Colonic mucosa (tissue), 4 donors: ENCODE measurements at places on chromosomes 6 and 20. TPM values are rescaled to one million over a fixed set of nuclear protein-coding genes. Genes with fewer than 3 reads are reported as not detected.

- no peaks in the 10 kb centered on the region for H3K4me1 ChIP-seq
- no peak overlapping the region for H3K27ac ChIP-seq
- no peak for DNase-seq
- no peaks in the 10 kb centered on the region for H3K27me3 ChIP-seq
- no peak overlapping the region for H3K4me3 ChIP-seq
Observed at GRCh38 chr6:13419422-13420195, 67.8 kb downstream of the GFOD1 start.

GRCh38 chr6:138814179-138814834 lies 18.4 kb downstream of the ECT2L start:
- peaks cover 5% of the 10 kb centered on the region for H3K4me1 ChIP-seq
- H3K27ac ChIP-seq = no peak overlapping the region
- no peaks in the 10 kb centered on the region for H3K36me3 ChIP-seq
- H3K27me3 ChIP-seq = no peaks in the 10 kb centered on the region
- no peak for DNase-seq

Gene KIF25
- total RNA-seq = not detected

- DNase-seq = no peak
- H3K4me3 ChIP-seq = no peak overlapping the region
- H3K36me3 ChIP-seq = no peaks in the 10 kb centered on the region
- H3K27ac ChIP-seq = no peak overlapping the region
- no peaks in the 10 kb centered on the region for H3K4me1 ChIP-seq
Observed at GRCh38 chr20:38181207-38181801, 16.2 kb upstream of the TGM2 start.

GRCh38 chr20:54188132-54188849 lies 14.5 kb upstream of the CYP24A1 start:
- H3K4me3 ChIP-seq = no peak overlapping the region
- no peak for DNase-seq
- H3K27ac ChIP-seq = no peak overlapping the region
- H3K27me3 ChIP-seq = no peaks in the 10 kb centered on the region
- H3K4me1 ChIP-seq = no peaks in the 10 kb centered on the region
- no peaks in the 10 kb centered on the region for H3K36me3 ChIP-seq

Gene NKX2-4
- not detected for total RNA-seq

Gene MCHR2
- total RNA-seq = not detected

Gene PERP
- total RNA-seq = 64.6 TPM

DNA sequence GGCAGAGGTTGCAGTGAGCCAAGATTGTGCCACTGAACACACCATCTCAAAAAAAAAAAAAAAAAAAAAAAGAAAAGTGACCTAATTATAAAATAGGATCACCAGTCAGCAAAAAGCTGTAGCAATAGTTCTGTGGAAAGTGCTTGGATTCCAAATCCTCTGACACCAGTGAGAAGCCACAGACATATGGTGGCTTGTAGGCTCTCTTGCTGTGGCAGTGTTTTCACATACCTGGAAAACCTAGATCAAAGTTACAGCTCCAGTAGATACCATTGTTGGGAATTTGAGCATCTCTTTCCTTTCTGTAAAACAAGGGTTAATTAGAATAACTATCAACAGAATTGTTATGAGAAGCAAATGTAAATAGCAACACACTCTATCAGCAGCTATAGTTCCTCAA lies 4.1 kb downstream of the CCDC170 start:
- H3K27ac ChIP-seq = no peak overlapping the region
- H3K4me3 ChIP-seq = no peak overlapping the region
- no peaks in the 10 kb centered on the region for H3K4me1 ChIP-seq
- DNase-seq = no peak
- H3K27me3 ChIP-seq = peaks cover 15% of the 10 kb centered on the region
- no peaks in the 10 kb centered on the region for H3K36me3 ChIP-seq

Gene SPAG4
- 8.6 TPM for total RNA-seq

Gene ATXN1
- 41.9 TPM for total RNA-seq
